ENCODE measurements at places on chromosomes 2 and 18.

DNA sequence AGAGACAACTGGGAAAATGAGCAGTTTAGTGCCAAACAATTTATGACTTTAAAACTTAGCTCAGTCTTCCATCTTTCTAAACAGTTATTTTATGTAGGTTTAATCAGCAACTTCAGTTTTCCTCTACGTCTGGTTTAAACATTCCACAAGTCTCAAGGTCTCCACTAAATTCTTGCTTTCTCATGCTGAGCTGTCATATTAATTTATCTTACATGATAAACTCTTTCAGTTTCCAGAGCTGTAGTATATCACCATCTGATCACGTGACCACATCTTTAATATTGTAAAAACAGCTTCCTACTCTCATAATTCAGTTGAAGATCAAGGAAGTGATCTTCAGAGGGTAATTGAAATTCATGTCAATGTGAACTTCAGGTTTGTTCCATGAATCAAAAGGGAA is 158.6 kb downstream of the ZNF804A start:
- DNase-seq, result no peak

DNA sequence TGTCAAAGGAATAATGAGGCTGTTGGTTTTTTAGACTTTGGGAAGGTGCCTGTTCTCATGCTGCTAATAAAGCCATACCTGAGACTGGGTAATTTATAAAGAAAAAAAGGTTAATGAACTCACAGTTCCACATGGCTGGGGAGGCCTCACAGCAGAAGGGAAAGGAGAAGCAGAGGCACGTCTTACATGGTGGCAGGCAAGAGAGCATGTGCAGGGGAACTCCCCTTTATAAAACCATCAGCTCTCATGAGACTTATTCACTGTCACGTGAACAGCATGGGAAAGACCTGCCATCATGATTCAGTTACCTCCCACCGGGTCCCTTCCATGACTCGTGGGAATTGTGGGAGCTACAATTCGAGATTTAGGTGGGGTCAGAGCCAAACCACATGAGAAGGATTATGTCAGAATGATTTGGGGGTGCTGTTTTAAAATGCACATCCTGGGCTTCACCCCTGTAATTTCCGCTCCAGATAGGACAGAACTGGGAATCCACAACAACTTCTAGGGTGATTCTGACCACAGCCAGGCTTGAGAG is 37.8 kb downstream of the TCF7L1 start:
- no peak for DNase-seq

DNA sequence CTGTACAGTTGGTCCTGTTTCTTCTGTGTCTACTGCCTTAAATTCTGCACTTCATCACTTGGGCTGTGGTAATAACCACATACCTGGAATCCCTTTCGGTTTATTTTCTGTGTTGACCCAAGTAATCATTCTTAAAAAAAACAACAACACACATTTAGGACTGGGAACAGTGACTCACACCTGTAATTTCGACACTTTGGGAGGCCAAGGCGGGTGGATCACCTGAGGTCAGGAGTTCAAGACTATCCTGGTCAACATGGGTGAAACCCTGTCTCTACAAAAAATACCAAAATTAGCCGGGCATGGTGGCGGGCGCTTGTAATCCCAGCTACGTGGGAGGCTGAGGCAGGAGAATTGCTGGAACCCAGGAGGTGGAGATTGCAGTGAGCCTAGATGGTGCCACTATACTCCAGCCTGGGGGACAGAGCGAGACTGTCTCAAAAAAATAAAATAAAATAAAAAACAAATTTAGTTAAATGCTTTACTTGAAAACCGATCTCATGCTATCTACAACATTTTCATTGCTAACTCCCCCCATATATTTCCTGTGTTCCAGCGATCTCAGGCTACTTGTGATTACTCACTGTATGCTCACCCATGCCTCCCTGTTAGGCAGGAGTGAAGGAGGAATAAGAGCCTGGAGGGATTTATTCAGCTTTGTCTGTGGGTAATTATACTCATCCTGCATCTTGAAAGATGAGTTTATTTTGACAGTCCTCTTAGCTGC is 18.2 kb downstream of the ACSL3 start:
- DNase-seq, result no peak

- no peak for DNase-seq
Measured at GRCh38 chr18:80103231-80103630, 5.8 kb upstream of the ADNP2 start.

GRCh38 chr2:42954227-42954962 is 162.0 kb upstream of the HAAO start:
- no peak for DNase-seq

- DNase-seq, result no peak
Measured at GRCh38 chr2:27275211-27276150, at the start of gene DNAJC5G. Gene DNAJC5G, plus strand, starts transcription at chr2:27275433. Its CDS starts 1,296 bp downstream, at chr2:27276729.

DNA sequence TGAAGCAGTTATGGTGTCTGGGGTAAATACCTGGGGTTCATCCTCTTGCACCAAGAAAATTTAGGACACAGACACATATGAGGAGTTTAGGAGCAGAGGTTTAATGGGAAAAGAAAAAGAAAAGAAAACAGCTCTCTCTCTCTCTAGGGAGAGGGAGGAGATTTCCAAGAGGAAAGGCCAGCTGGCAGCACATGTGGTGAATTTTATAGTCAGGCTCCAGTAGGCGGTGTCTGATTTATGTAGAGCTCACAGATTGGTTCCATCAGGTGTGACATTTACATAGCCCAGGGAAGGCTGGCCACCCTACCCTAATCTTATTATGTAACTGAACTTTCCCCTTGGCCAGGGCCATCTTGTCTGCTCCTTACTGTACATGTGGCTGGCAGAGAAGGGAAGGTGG is 297.5 kb upstream of the RGPD4 start:
- no peak for DNase-seq

Measured in stimulated activated CD8-positive, alpha-beta memory T cell treated with anti-CD3 and anti-CD28 coated beads, Interleukin-15, amount 100 ng/mL, for 1 hour (primary cell).